ENCODE measurements at places on chromosomes 13 and 19. TPM values are rescaled to one million over a fixed set of nuclear protein-coding genes. Genes with fewer than 3 reads are reported as not detected.

GRCh38 chr19:5806905-5807304 is 2.0 kb downstream of the NRTN start:
- DNase-seq = no peak

- DNase-seq = peak; percentile 78
Measured at GRCh38 chr19:43446746-43447489, 18.5 kb downstream of the LYPD3 start.

DNA sequence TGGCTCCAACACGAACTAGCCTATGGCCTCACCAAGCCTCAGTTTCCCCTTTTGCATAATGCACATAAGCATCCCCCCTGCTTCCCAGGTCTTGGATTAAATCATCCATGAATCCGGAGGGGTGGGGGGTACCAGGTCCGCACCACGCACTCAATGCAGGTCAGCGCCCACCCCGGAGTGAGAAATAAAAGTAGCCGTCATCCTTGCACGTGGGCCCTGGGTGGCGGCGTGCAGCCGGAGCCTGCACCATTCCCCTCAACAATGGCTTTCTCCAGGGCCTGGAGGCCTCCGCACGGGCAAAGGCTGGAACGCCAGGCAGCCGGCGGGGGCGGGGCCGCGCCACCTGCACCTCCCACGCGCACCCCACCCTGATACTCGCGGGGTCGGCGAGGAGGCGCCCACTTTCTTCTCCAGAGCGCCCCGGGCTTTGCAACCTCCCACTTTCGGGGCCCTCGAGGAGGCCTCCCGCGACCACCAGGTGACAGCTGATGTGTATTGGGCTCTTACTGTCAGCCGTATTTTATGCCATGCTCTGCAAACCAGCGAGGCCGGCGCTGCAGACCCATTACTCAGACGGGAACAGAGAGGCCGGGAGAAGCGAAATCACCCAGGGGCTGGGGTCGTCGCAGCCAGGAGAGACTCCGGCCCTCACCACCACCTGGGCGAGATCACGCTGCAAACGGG is 767 bp upstream of the GADD45B start:
- peak; percentile 75 for DNase-seq

IFNL1 gene
- not detected for total RNA-seq

DNA sequence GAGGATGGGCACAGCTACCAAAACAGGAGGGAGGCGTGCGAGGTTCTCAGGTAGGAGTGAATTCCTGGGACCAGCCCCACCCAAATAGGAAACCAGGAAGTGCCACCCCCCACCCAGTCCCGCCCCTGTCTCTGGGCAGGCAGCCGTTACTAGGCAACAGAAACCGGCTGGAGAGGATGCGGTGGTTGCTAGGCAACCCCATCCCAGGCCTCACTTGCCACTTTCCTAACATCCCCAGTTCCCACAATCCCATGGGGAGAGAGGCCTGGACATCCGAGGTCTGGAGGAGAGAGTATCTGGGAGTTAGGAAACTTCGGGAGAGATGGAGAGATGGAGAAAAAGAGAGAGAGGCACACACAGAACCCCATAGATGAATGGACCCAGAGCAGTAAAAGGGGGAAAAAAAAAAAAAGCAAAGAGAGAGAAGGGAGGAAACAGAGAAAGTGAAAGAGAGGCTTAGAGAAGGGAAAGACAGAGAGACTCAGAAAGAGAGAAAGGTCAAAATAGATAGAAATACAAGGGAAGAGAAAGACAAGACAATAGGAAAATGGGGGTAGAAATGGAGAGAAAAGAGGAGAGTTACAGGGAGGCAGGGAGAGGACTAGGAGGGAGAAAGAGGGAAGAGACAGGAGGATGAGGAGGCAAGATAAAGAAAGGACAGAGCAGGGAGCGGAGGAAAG is 3.8 kb downstream of the GRIK5 start:
- DNase-seq = peak; percentile 36

ANGPTL8 gene
- total RNA-seq = not detected

DNA sequence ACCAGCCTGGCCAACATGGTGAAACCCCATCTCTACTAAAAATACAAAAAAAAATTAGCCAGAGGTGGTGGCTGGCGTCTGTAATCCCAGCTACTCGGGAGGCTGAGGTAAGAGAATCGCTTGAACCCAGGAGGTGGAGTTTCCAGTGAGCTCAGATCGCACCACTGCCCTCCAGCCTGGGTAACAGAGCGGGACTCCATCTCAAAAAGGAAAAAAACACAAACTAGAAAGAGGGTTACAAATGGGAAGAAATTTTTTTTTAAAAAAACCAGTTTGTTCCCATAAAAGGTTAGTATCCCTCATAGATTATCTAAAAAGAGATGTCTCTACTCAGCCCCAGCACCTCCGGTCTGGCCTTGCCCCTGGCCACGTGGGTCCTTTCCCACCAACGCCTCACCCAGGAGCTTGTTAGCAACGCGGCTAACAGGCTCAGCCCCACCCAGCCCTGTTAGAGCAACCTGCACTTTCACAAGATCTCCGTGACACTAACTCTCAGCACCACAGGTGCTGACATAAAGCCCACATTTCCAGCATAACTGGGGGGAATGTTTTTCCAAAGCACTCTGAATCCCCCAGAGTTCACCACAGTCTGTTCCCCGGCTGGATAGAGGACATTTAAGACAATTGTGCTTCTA is 4.3 kb downstream of the DMKN start:
- no peak for DNase-seq

DNA sequence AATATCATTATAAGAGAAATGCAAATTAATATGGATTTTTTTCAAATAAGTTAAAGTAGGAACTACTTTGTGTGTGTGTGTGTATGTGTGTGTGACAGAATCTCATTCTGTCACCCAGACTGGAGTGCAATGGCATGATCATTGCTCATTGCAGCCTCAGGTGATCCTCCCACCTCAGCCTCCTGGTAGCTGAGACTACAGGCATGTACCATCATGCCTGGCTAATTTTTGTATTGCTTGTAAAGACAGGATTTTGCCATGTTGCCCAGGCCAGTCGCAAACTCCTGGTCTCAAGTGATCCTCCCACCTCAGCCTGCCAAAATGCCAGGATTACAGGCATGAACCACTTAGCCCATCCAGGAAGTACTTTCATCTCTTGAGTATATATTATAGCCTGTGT is 3.2 kb upstream of the ERVV-2 start:
- DNase-seq = no peak

- no peak for DNase-seq
Measured at GRCh38 chr13:79483086-79483706, 2.2 kb downstream of the NDFIP2 start.

DNA sequence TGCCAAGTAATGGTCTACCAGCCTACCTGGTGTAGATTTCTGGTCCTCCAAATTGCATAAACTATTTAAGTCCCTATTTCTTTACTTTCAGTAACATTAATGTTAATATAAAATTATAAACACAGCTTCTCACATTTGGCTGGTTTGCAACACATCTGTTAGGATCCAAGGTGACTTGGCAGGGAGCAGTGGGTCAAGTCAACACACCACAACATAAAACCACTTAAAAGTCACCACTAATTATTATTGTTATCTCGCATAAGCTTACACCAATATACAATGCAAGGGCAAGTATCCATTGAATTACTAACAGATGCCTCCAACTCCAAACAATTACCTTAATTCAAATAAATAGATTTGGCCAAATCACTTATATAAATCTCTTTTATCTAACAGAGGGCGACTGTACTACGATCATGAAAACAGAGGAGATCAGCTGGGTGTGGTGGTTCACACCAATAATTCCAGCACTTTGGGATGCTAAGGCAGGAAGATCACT is 74.7 kb downstream of the FGF14 start:
- peak; percentile 37 for DNase-seq

CCDC70 gene
- total RNA-seq = not detected

YJU2 gene
- 34.7 TPM for total RNA-seq

DNA sequence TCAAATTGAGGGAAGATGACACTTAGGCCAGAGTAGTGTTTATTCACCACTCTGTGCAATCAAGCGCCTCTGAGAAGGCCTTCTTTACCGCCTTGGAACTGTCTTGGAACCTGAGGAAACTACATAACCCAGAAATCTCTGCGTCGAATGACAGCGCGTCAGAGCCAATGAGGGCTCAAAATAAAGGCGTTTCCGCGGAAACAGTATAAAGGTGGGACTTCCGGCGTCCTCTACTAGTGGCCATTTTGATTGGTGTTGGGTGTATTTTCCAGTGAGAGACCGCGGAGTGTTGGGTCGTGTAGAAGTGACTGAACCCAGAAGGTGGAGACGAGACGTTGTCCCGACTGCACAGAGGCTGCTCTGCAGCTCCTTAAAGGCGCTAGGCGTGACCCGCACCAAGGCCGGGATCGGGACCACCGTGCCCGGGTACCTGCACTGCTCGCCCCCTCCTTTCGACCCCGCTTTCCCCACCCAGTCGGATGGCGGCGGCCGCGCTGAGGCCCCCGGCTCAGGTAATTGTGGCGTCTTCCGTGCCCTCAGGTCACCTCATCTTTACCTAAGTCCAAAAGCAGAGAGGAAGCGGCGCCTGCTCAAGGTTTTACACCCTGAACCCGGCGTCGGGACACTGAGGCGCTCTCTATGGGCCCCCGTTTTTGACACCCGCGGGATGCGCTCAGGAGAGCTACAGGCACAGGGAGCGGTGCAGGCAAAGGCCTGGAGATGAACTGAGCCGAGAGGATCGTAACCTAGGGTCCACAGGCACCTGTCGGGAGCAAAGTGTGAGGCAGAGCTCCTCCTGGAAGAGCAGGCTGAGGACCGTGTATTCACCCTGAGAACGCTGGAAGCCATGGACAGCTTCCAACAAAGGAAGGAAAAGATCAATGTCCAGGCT is at the start of gene ZNF776:
Gene ZNF776 (plus strand): TSS at position 236 of the 892 bp plus-strand sequence. CDS start 244 bp downstream, at position 480.
- DNase-seq = peak; percentile 96

PEG3 gene
- 353 TPM for total RNA-seq

DNA sequence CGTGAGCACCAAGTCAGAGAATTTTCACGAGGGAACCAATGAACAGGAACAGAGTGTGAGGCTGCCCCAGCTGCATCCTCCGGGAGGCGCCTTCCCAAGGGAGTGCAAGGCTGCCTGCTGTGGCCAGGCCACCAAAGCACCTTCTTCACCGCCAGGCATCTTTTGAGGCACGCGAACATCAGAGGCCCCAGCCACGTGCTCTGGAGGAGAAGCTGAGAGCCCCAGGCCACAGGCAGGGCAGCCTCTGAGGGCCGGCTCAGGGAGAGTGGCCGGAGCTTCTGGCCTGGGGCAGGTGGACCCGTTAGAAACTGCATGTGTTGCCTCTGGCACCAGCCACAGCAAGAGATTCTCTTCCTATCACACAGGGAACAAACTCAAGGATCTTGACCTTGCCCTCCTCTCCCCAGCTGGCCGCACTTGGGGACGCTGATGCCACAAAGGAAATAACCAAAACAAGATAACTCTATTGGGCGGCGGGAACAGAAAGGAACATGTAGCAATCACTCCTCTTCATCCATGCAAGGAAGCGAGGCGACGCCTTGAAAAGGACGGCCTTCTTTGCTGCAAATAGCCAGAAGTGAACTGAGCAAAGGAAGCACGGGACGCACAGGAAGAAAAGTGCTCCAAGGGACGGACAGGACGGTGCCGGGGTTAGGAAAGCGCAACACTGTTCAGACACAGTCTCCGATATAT is 19.9 kb downstream of the GAS6 start:
- DNase-seq = no peak

DNA sequence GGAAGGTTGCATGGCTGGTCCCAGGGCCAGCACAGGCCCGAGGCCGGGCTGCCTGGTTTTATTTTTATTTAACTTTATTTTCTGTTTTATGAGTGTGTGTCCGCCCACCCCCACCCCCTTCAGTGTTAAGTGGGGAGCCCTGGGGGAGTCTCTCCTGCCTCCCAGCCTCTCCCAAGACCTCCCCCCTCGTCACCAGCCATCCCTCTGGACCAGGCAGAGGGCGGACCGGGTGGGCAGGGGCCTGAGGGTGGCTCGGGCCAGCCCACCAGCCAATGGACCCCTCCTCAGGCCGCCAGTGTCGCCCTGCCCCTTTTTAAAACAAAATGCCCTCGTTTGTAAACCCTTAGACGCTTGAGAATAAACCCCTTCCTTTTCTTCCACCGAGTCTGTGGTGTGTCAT is 531 bp upstream of the TGFBR3L start:
- no peak for DNase-seq

- no peak for DNase-seq
Measured at GRCh38 chr13:113058988-113059850, 46.4 kb upstream of the F7 start.

NLRP7 gene
- total RNA-seq = not detected

PCDH20 gene
- 1.9 TPM for total RNA-seq

- no peak for DNase-seq
Measured at GRCh38 chr13:107681600-107681999, 533.7 kb downstream of the LIG4 start.

- peak; percentile 13 for DNase-seq
Measured at GRCh38 chr13:50320271-50320862, 305.1 kb downstream of the KCNRG start.

KLK12 gene
- total RNA-seq = not detected

TINCR gene
- 0.90 TPM for total RNA-seq

- DNase-seq = peak; percentile 46
Measured at GRCh38 chr19:21084343-21084742, 2.3 kb downstream of the ZNF714 start.

- DNase-seq = peak; percentile 72
Measured at GRCh38 chr19:15466851-15467733, 2.7 kb upstream of the RASAL3 start.

GRCh38 chr13:28541966-28542365 is 47.0 kb upstream of the FLT1 start:
- no peak for DNase-seq

- no peak for DNase-seq
Measured at GRCh38 chr13:27147530-27148170, 24.0 kb downstream of the USP12 start.

- no peak for DNase-seq
Measured at GRCh38 chr13:42532561-42533335, 41.2 kb upstream of the TNFSF11 start.

DIRAS1 gene
- total RNA-seq = 46.5 TPM

GRCh38 chr13:87331178-87331577 is 340.0 kb upstream of the SLITRK5 start:
- DNase-seq = no peak

DNA sequence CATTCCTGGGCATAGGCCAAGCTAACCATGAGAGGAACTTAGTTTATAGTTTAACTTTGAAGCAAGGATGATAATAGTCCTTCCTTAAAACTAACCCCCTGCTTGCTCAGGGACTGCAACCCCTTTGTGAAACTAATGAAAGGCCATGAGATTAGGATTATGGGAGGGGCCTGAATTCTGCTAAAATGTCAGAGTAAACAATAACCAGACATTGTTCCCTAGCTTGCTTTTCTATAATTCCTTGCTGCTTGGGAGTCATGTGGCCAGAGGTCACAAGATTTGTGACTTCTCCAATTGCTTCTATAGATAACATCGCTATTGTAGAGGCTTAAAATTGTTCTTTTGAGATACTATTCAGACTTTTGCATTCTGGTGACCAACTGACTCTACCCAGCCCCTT is 634.0 kb downstream of the TBC1D4 start:
- DNase-seq = no peak

DNA sequence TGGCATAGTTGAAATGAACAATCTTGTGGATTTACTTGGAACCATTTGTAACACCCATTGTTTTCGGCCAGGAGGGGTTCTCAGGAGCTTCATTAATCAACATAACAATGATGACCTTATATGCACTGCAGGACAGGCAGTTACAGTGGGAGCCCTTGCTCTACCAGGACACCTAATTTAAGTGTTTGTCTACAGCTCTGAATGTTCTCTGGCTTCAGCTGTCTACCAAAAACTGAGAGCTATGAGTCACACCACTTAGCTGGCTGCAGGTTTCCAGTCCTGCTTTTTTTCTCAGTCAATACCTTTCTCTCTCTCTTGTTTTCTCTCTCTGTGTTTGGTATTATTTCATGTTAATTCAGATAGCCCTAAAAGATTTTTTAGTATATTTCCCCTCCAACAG is 105.4 kb upstream of the MBNL2 start:
- no peak for DNase-seq

Measured in A673 (cell line).